ENCODE measurements at places on chromosomes 1 and 21.

GRCh38 chr1:185157599-185158412 is 839 bp downstream of the SWT1 start:
- peak; percentile 13 for DNase-seq

DNA sequence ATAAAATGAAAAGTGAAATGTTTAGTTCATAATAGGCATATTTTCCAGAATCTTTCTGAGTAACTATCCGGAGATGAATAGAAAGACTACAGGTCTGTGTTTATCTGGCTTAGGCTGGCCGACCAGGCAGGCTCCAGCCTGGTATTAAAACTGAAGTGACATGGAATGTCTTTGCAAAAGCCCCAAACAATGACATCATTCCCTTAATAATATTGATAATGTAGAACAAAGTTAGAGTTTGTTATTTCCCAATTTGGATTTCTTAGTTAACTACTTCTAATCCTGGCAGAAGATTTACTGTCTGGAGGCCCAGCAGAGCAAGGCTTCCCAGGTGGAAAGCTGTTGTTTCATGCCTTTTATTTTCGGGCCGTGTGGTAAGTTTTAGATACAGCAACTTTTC is 207.7 kb downstream of the GREM2 start:
- DNase-seq: no peak

DNA sequence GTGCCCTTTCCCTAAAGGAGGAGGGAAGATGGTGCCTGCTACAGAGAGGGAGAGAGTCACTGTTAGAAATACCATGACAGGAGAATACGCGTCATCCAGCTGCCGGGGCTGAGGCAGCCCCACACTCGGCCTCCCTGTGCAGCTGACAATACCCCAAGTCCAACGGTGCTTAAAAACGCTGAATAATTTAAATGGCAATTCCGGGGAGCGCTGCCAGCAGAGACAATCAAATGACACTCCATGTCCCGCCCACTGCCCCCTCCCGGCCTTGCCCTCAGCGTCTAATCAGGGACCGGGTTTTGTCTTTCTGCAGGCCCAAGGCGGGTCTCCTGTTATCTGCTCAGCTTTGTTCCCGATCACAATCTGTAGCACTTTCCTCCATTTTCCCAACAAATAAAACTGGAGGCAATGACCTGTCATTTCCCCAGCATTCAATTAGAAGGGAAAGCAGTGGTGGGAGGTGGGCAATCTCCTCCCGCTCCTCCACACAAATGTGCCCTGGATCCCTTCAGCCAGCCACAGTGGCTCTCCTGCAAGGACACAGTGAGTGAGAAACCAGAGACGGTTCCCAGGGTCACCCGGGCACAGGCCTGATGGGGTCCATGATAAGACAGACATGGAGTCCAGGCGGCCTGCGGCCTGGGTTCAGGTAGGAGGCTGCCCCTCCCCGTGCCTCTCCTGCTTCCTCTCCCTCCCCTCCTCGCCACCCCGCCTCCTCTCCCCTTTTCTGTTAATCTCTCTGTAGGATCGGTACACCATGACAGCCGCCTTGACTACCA is 42.7 kb upstream of the AJAP1 start:
- DNase-seq: no peak

DNA sequence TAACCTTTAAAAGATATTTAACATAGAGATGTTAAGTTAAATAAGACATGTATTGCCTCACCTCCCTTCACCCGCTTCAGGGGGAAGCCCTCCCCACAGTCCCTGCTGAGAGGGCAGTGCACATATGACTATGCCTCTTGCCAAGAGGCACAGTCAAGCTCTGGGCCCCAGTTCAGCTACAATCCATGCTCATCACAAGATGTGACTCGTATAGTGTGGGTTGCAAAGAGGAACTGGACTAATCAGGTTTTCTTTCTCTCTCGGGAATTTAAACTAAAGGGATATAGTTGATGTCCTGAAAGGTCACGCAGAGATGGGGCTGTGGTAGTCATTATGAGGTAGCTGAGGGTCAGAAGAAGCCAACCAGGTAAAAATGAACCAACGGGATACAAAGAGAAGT is 35.6 kb downstream of the LYST start:
- DNase-seq: peak; percentile 56

DNA sequence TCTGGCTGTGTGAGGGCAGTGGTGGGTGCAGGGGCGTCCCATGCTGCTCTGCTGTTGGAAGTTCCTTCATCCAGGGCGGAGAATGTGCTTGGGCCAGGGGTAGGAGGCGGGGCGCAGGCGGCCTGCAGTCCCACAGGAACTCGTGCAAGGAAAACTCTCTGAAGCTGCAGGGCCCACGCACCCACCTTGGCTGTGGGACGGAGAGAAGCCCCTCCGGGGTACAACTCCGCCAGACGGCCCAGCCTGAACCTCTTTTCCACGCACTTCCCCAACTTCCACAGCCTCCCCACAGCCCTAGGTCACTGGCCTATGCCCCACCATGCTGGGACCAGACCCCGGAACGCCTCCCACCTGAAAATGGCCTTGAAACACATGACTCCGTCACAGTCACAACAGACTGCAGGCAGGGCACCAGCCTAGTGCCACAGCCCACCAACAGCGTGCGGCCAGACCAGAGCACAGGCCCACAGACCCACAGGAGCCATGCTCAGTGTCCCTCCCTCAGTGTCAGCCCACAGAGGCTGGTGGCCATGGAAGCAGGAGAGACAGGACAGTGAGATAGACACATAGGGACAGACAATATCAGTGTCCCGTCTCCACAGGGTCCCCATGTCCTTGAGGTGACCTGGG is 47.8 kb downstream of the WNT9A start:
- no peak for DNase-seq

DNA sequence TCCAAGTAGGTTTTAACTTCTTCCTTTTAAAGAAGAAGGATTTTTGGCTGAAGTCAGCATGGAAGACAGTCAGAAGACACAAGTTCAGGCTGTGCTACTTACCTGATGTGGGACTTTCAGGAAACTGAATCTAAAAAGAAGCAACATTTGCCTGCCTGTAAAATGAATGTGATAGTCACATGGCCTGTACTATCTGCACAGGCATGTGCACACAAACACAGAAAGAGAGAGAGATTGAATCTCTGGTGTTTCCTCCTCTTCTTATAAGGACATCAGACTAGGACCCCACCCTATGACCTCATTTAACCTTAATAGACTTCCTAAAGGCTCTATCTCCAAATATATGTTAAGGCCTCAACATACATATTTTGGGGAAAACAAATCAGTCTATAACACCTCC is 542.9 kb downstream of the PLPP3 start:
- no peak for DNase-seq

GRCh38 chr1:174032671-174033222 is 10.6 kb upstream of the RC3H1 start:
- peak; percentile 57 for DNase-seq

DNA sequence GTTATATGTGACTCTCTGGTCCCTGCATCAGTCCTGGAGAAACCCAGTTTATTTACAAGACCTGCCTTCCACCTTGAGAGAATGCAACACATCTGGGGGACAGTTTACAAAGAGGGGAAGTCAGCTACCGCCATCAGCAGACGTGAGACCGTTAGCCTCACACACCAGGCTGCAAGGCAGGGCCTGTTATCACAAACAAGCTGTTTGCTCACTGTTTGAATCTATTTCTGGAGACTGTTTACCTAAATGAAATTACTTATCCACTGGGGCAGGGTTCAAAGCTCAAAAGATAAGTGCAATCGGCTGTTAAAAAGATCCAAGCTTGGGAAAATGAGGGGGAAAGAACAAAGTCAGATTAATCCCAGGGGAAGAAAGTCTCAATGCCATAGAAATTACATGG is 134.4 kb downstream of the ZNF281 start:
- DNase-seq: no peak

GRCh38 chr1:228317411-228317828 is 89.2 kb downstream of the TRIM11 start:
- DNase-seq: no peak

DNA sequence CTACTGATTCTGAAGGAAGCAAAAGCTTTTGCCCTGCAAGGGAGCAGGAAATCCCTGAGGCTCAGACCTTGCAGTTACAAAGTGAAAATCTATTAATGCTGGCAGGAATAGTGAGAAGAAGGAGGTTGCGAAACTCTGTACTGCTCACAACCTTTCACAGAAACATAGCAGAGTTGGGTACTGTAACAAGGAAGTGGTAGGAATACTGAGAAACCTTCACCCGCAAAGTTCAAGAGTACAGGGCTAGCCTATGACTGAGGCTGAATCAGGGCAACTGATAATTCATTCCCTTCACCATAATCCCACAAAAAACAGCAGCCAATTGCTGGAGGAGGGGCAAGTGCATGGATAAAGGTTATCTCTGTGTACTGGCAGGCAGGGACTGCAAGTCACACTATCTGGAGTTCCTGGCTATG is 23.9 kb upstream of the KCTD3 start:
- peak; percentile 76 for DNase-seq

GRCh38 chr1:150183061-150183460 is 33.3 kb downstream of the PLEKHO1 start:
- no peak for DNase-seq

DNA sequence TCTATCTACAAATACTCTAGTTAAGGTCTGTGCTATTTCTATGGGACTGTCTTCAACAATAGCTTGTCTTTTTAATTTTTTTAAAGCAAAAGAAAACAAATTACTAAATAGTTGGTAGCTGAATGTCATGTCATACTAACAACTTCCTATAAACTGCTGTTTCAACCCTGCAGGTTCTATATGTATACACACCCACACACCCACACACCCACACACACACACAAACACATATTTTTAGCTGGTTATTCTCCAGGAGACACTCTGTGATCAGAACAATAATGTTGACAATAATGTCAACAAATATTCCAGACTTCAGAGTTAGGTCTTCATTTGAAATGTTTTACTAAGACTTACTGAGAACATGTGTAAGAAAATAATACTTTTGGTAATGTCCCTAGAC is 66.7 kb downstream of the AK5 start:
- no peak for DNase-seq

DNA sequence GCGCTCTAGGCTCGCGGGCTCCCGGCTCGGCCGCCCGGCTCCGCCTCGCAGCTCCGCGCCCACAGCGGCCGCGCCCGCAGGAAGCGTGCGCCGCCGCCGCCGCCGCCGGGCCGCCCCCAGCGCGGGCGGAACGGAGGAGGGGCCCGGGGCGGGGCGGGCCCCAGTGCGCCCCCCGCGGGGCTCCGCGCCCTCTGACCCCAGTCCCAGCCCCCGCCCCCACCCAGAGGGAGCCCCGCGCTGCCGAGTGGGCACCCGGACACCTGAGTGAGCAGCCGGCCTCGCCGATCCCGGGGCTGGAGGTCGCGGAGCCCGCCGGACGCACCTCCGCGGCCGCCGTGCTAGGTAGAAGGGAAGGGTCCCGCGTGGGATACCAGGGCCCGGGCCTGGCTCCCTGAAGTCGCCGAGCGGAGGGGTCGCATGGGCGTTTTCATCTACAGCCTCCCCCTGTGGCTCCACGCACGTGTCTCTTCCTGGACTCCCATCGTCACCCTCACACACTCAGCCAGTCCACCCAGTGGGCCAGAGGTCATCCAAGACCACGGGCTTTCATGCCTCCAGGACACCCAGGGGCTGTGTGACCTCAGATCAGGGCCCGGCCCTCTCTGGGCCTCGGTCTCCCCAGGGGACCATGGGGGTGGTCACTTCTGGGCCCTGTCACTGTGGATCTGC is at the start of gene SDC3:
SDC3 (minus strand) TSS at position 63 of the 669 bp plus-strand sequence. CDS start 172 bp downstream, outside the sequence.
- DNase-seq: peak; percentile 60

DNA sequence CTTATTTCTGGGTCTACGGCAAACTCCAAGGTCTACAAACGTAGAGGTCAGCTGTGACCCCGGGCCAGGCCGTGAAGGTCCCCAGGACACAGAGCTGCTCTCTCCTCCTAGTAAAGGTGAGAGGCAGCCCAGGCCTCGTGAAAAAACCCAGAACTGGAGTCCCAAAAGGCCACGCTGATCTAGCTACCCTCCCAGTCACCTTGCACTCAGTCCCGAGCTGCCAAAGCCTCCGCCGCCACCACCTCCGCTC is 125 bp downstream of the ATP5PF start:
- no peak for DNase-seq

- peak; percentile 15 for DNase-seq
Measured at GRCh38 chr1:210477328-210477924, 148.7 kb downstream of the HHAT start.

DNA sequence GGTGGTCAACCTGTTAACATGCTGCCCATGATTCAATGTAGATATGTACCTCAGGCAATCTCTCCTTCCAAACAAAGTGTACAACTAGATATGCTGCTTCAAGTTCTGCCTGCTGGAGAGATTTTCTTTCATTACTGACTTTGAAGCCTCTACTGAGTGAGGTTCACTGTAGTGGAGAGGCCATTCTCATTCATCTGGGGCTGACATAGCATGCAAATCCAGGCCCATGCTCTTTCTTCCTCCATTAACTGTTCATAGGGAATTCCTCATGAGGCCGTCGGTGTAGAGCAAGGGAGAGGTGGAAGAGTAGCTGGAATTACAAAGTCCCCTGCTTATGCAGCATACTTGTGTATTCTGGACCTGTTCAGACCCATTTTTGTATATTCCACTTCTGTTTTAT is 38.6 kb downstream of the VANGL2 start:
- DNase-seq: no peak

- DNase-seq: peak; percentile 28
Measured at GRCh38 chr1:212437179-212437798, 4.6 kb downstream of the NENF start.

GRCh38 chr1:184747089-184747955 is 7.3 kb downstream of the EDEM3 start:
- DNase-seq: no peak

DNA sequence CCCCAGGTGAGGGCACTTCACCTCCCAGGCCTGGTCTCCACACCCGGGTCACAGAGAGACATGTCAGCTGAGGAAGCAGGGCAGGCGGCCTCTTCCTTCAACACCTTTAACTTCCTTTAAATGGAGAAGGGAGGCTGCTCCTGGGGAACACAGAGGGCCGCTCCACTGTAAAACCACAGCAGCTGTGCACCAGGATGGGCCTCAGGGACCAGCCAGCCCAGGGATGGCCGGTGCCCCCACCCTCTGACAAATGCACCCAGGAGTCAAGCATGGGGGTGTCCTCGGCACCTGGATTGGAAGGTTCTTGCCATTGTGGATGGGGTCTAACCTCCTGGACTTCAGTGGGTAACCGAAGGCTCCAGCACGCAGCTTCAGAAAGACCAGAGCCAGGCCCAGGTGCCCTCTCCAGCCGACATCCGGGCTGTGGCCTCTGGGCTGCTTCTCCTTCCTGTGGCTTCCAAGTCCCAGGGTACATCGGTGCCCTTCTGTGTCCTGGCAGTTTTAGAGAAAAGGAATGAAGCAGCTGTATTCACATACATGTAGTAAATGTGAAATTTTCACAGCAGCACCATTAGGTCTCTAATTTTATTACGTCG is 121.7 kb upstream of the COL6A1 start:
- DNase-seq: no peak

DNA sequence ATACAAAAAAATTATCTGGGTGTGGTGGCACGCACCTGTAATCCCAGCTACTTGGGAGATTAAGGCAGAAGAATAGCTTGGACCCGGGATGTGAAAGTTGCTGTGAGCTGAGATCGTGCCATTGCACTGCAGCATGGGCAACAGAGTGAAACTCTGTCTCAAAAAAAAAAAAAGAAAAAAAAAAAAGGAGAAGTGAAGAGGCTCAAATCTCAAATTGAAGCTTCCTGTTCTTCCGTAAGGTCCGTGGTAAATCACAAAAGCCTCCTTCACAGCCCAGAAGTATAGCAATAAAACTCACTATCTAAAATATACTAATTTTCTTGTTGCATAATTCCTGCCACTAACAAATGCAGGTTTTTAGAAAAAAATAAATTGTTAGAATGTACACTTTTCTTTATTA is 498.2 kb upstream of the BRINP3 start:
- DNase-seq: no peak

Data from epithelial cell of esophagus (primary cell).